ENCODE measurements at places on chromosomes 4 and X.

- DNase-seq, result no peak
These were observed 40.3 kb downstream of the ZCCHC13 start for GRCh38 chrX:74344280-74344622.

- no peak for DNase-seq
These were observed 229.2 kb upstream of the AGA start for GRCh38 chr4:177671387-177671786.

DNA sequence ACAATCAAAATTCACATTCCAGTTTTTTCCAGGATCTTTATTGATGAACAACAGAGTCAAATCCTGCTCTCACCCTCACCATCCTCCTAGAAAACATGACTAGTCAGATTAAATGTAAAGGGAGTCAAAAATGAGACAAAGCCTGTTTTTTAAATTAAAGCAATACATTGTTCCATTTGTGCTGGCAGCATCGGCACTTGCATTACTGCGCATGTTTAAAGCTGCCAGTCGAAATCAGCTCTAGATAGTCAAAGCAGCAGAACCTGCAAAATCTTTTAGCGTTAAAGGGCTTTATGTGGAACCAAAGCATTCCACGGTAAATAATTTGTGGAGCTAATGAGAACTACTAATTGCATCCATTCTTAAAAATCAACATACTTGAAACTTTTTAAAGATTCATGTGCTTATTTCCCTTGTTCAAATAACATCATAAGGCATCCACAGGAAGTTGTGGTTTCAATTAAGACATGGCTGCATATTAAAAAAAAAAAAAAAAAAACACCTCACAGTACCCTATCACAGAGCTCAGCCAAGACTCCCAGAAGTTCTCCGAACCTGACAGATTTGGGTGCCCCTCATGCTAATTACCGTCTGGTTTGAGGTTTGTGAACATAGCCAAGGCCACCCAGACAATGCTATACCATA, 82.2 kb downstream of the SH3KBP1 start:
- no peak for DNase-seq

- DNase-seq, result no peak
These were observed 14.2 kb downstream of the VEGFC start for GRCh38 chr4:176778491-176778890.

- no peak for DNase-seq
These were observed 48.0 kb downstream of the MAGEA9 start for GRCh38 chrX:149829751-149830191.

GRCh38 chrX:42746606-42747005, 31.4 kb downstream of the PPP1R2C start:
- no peak for DNase-seq

Data from vagina (tissue), 2 donors.